ENCODE measurements at places on chromosomes 5 and 9.

- no peak for DNase-seq
- H3K27ac ChIP-seq: no peak overlapping the region
- no peaks in the 10 kb centered on the region for H3K27me3 ChIP-seq
- no peak overlapping the region for H3K4me3 ChIP-seq
Observed at GRCh38 chr5:111747337-111747736, 9.7 kb downstream of the NREP start.

- H3K36me3 ChIP-seq: peaks cover 70% of the 10 kb centered on the region
- H3K27ac ChIP-seq: no peak overlapping the region
- no peak overlapping the region for H3K4me3 ChIP-seq
- peaks cover 11% of the 10 kb centered on the region for H3K4me1 ChIP-seq
Observed at GRCh38 chr9:127942216-127943010, 4.8 kb upstream of the DPM2 start.

- no peaks in the 10 kb centered on the region for H3K4me1 ChIP-seq
- no peak overlapping the region for H3K27ac ChIP-seq
- H3K27me3 ChIP-seq: peaks cover 5% of the 10 kb centered on the region
- H3K36me3 ChIP-seq: no peaks in the 10 kb centered on the region
- DNase-seq: no peak
- no peak overlapping the region for H3K4me3 ChIP-seq
Observed at GRCh38 chr5:170357955-170358444, 31.2 kb downstream of the KCNMB1 start.

DNA sequence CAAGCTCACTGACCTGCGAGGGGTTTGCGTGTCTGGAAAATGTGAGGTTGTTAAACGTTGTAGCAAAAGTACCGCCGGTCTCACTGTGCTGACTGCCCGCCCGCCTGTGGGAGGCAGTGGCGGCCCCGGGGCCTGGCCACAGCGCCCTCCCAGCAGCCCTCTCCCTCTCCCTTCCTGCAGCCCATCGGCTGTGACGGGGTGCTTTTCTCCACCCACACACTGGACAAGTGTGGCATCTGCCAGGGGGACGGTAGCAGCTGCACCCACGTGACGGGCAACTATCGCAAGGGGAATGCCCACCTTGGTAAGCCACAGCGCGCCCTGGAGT lies 6.2 kb downstream of the ADAMTSL2 start:
- no peaks in the 10 kb centered on the region for H3K36me3 ChIP-seq
- H3K27me3 ChIP-seq: no peaks in the 10 kb centered on the region
- H3K4me1 ChIP-seq: no peaks in the 10 kb centered on the region
- H3K4me3 ChIP-seq: no peak overlapping the region

DNA sequence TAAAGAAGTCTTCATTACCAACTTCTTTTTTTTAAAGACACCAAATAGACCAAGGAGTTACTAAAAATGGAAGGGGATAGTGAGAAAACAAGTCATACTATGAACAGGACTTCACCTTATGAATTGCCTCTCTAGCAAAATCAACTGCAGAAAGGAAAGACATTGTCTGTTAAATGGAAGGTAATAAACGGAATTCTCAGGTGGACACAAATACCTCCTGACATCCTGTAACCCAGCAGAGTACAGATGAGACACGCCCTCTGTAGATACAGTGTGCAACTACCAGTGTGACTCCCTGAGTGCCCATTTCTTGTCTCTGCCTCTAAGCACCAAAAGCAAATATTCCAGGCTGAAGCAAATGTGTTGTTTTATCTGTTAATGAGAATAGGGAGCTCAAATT lies 12.2 kb upstream of the PLPP1 start:
- H3K27ac ChIP-seq: no peak overlapping the region
- no peak overlapping the region for H3K4me3 ChIP-seq
- H3K27me3 ChIP-seq: no peaks in the 10 kb centered on the region
- no peaks in the 10 kb centered on the region for H3K4me1 ChIP-seq

- no peaks in the 10 kb centered on the region for H3K27me3 ChIP-seq
- DNase-seq: no peak
- H3K4me3 ChIP-seq: no peak overlapping the region
Observed at GRCh38 chr5:82374637-82375036, 96.5 kb upstream of the RPS23 start.

- H3K27me3 ChIP-seq: no peaks in the 10 kb centered on the region
- H3K36me3 ChIP-seq: no peaks in the 10 kb centered on the region
- no peak overlapping the region for H3K27ac ChIP-seq
- no peak overlapping the region for H3K4me3 ChIP-seq
- no peak for DNase-seq
- H3K4me1 ChIP-seq: no peaks in the 10 kb centered on the region
Observed at GRCh38 chr5:67591491-67591890, 394.9 kb upstream of the CD180 start.

DNA sequence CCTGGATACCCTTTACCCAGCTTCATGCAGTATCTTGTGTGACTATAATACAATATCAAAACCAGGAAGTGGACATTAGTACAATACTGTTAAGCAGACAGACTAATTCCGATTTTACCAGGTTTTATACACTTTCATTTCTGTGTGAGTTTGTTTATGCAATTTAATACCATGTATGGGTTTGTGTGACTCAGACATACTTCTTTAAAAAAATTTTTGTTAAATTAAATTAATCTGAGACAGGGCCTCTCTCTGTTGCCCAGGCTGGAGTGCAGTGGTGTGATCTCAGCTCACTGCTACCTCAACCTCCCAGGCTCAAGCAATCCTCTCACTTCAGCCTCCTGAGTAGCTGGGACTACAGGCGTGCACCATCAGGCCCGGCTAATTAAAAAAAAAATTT lies 156.8 kb downstream of the GAPVD1 start:
- no peak overlapping the region for H3K4me3 ChIP-seq
- no peak for DNase-seq
- no peaks in the 10 kb centered on the region for H3K4me1 ChIP-seq
- H3K27ac ChIP-seq: no peak overlapping the region
- H3K36me3 ChIP-seq: no peaks in the 10 kb centered on the region

DNA sequence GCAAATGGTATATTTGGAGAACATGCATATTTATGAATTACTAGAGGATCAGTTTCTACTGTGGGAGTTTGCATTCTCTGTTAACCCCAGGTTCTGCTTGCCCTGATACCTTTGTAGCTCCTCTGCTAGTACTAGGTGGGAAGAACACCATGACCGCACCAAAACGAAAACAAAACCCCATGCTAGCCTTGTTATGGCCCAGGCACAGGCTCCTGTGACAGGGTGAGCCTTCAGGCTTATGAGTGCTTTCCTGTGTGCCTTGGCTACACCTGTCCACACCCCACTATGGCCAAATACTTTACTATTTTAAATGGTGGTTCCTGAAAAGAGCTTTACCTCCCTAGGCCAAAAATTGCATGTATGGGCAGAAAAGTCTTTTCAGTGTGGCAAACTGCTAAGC lies 94.8 kb downstream of the PPIC start:
- no peaks in the 10 kb centered on the region for H3K27me3 ChIP-seq
- no peaks in the 10 kb centered on the region for H3K36me3 ChIP-seq
- no peak overlapping the region for H3K27ac ChIP-seq
- no peaks in the 10 kb centered on the region for H3K4me1 ChIP-seq

DNA sequence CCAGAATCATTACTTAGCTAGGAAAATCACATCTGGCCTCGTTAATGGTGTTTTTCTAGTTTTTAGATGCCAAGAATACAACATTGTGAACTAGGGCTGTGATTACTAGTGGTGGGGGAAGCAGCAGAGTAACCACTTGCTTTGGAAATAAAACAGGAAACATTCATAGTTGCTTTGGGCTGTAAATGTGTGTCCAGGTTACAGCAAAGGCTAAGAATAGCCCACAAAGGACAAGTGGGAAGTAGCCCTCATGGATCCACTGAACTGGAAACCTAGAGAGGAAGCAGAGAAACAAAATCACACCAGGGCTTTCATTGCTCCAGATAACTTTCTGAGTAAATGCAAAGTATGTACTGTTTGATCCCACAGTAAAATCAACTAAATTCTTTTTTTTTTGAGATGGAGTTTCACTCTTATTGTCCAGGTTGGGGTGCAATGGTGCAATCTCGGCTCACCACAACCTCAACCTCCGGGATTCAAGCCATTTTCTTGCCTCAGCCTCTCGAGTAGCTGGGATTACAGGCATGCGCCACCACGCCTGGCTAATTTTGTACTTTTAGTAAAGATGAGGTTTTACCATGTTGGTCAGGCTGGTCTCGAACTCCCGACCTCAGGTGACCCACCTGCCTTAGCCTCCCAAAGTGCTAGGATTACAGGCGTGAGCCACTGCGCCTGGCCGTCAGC lies 56.2 kb upstream of the TNFSF15 start:
- DNase-seq: no peak
- no peak overlapping the region for H3K4me3 ChIP-seq

GRCh38 chr5:73899055-73899454 lies 273.1 kb downstream of the ARHGEF28 start:
- peaks cover 3% of the 10 kb centered on the region for H3K27me3 ChIP-seq
- H3K4me3 ChIP-seq: no peak overlapping the region
- H3K4me1 ChIP-seq: no peaks in the 10 kb centered on the region
- no peak overlapping the region for H3K27ac ChIP-seq
- H3K36me3 ChIP-seq: no peaks in the 10 kb centered on the region

- H3K27ac ChIP-seq: no peak overlapping the region
- H3K4me3 ChIP-seq: no peak overlapping the region
- H3K27me3 ChIP-seq: no peaks in the 10 kb centered on the region
- no peaks in the 10 kb centered on the region for H3K36me3 ChIP-seq
- no peak for DNase-seq
Observed at GRCh38 chr5:1039706-1040260, 31.2 kb downstream of the NKD2 start.

GRCh38 chr5:30502277-30502676 lies 691.2 kb upstream of the CDH6 start:
- no peak for DNase-seq
- H3K27me3 ChIP-seq: no peaks in the 10 kb centered on the region
- no peak overlapping the region for H3K27ac ChIP-seq
- no peaks in the 10 kb centered on the region for H3K36me3 ChIP-seq
- no peak overlapping the region for H3K4me3 ChIP-seq
- H3K4me1 ChIP-seq: no peaks in the 10 kb centered on the region

GRCh38 chr5:145946112-145946861 lies 9.9 kb downstream of the SH3RF2 start:
- H3K27me3 ChIP-seq: no peaks in the 10 kb centered on the region
- H3K4me1 ChIP-seq: no peaks in the 10 kb centered on the region
- no peaks in the 10 kb centered on the region for H3K36me3 ChIP-seq
- no peak overlapping the region for H3K4me3 ChIP-seq

DNA sequence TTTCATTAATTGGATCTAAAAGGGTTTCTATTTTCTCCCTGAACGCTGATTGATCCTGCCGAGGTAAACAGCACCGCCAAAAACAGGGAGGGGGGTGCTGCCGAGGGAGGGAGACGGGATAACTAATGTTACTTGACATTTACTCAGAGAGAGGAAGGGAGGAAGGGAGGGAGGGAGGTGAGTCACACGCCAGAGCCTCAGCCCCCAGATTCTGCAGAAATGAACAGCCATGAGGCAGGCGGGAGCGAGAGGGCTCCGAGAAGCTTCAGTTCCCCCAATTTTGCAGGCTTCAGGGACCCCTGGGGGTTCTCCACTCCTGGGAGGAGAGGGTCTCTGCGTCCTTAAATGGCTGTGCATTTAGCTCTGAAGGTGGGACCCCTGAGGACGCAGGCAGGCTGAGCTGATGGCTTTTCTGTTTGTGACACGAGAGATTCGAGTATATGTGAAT lies 59.1 kb upstream of the IER5L start:
- peaks cover 33% of the 10 kb centered on the region for H3K4me1 ChIP-seq
- no peaks in the 10 kb centered on the region for H3K36me3 ChIP-seq
- peak overlapping the region; percentile 15 for H3K4me3 ChIP-seq
- peak overlapping the region; percentile 58 for H3K27ac ChIP-seq

DNA sequence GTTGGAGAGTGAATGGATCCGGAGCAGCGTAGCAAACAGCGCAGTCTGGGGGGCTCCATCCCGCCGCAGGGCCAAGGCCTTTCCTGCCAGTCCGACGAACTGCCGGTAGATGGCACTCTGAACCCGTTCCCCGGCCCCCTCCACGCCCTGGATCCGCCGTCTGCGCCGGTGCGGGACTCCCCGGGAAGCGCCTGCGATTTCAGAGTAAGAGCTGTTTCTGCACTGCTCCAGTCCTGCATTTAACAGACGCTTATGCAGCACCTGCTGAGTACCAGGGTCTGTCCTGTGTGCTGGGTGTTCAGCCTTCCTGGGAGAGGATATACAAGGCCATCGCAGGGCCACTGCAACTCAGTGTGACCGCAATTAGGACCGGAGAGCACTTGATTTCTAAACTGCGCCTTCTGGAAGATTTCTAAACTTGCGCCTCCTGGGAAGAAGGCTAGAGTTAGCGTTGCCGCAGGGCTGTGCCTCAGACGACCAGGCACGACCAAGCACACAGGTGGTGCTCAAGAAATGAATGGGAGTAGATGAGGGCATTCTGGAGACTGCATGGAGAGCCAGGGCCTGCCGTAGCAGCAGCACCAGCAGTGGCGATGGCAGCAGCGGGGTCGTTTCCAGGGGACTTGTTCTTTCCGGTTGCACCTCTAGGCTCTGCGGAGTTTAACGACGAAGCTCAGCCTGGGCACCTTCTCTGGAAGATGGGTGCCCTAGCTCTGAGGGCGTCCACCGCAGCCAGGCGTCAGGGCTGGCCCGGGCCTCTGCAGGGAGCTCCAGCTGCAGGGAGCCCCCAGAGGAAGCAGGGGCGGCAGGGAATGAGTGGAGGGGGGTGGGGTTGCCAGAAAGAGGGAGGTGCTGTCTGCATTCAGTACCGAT lies 14.3 kb upstream of the TIFAB start:
- H3K27me3 ChIP-seq: peaks cover 7% of the 10 kb centered on the region
- H3K27ac ChIP-seq: no peak overlapping the region
- no peaks in the 10 kb centered on the region for H3K36me3 ChIP-seq
- no peak overlapping the region for H3K4me3 ChIP-seq

GRCh38 chr5:62017092-62017491 lies 288.9 kb upstream of the KIF2A start:
- DNase-seq: no peak
- H3K4me3 ChIP-seq: no peak overlapping the region
- no peaks in the 10 kb centered on the region for H3K36me3 ChIP-seq
- H3K27ac ChIP-seq: no peak overlapping the region
- H3K4me1 ChIP-seq: no peaks in the 10 kb centered on the region
